Osteoblast (primary cell): ENCODE measurements at places on chromosomes 16 and 17.

DNA sequence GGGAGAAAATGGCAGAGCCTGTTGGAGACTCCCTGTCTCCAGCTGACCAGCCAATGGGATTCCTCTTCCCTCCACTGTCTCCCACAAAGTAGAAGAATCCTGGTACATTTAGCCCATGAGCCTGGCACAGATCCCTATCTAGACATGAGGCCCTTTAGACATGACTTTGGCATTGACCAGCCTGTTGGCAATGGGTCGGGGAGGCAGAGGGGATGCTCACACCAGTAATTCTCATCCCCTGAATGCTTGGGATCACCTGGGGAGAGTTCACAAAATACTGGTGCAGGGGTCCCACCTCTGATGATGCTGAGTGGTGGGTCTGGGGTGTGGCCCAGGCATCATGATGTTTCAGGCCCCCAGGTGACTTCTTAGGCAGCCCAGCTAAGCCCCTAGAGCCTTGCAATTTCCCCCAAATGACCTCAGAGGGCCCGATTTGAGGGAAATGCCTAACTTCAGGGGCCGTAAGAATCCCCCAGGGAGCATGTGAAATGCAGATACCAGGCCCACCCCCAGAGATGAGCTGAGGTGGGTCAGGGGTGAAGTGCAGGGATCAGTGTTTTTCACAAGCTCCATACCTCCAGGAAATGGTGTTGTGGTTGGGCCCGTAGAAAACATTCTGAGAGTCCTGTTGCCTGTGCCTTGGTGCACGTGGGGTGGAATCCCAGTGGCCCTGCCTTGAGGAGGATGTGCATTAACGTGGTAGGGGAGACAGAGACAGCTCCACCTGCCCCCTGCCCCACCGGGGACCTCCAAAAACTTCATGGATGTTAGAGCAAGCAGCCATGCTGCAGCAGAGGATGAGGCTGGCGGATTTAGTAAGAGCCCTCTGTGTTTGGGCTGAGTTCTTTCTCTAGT, 42.1 kb downstream of the SNX20 start:
- DNase-seq: no peak

DNA sequence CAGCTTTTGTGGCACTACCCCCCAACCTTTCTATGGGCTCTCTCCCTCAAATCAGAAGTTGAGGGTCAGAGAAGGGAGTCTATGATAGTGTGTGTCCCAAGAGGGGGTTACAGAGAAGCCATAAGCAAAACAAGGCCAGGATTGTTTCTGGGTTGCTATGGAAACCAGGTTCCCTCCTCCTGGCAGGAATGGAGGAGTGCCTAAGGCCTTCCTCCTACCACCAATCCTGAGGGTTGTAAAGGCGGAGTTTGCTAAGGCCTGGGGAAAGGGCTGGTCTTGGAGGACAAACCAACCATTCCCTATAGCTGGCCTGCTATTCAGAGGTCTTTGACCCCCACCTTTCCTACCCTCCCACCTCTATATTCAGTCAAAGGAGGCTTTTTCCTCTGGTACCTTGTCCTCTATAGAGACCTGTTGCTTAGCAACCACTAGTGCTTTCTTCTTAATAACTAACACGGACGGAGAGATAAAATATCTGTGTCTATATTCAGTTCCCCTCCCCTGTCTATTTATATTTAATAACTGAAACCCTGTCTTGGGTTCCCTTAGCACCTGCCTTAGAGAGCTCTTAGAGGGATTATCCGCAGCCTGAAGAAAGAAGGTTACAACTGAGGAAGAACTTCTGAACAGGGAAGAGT, 43.4 kb downstream of the NEUROD2 start:
- no peak for DNase-seq

- no peak for DNase-seq
These were observed 115.1 kb downstream of the PARN start for GRCh38 chr16:14514967-14515366.

DNA sequence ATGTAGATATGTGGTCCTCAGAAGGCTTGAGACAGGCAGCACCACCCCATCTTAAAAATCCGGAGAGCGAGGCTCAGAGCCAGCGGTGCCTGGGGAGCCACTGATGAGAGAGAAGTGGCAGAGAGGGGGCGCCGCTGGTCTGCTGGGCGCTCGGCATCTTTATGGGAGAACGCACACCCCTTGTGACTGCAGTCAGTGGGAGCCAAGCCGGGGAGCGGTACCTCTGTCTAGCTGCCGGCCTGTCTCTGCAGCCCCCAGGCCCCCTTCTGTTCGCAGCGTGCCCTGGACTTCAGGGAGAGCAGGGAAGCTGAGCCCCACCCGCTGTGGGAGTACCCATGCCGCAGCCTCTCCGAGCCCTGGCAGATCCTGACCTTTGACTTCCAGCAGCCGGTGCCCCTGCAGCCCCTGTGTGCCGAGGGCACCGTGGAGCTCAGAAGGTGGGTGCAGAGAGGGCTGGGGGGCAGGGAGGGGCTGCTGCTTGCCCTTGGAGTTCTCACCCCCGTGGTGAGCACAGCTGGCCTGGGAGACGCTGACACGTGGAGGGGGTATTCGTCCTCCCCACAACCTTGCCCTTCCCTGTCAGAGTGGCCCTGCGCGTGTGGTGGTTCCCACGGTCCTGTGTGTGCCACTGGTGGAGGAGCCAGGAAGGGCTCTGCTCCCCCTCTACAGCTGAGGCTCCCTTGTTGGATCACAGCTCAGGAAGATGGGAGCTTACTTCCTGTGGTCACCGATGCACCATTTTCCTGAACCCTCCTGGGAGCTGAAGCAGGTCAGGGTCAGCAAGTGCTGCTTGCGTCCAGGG, 44.8 kb downstream of the PRMT7 start:
- peak; percentile 47 for DNase-seq

DNA sequence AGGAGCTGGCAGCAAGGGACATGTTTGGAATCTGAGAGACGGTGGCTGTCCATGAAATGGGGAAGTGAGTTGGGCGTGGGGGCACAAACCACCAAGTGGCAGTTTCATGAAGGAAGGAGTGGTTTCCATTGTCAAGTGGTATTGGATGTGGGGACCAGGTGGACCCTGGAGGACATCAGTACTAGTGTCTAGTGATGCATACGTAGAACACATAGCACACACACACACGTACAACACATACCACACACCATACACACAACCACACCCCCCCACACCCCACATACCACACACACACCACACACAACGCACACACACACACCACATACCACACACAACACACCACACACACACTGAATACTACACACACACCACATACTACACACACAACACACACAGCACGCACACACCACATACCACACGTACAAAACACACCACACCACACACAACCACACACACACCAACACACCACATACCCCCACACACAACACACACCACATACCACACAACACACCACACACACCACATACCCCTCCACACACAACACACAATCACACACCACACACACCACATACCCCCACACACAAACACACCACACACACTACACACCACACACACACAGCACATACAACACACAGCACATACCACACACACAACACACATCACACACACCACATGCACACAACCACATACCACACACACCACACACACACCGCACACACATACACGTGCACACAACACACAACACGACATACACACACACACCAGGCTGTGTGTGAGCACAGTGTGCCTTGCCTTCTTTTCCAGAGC, 41.1 kb upstream of the GSE1 start:
- no peak for DNase-seq

- no peak for DNase-seq
These were observed 56.4 kb downstream of the CPPED1 start for GRCh38 chr16:12747261-12747660.

DNA sequence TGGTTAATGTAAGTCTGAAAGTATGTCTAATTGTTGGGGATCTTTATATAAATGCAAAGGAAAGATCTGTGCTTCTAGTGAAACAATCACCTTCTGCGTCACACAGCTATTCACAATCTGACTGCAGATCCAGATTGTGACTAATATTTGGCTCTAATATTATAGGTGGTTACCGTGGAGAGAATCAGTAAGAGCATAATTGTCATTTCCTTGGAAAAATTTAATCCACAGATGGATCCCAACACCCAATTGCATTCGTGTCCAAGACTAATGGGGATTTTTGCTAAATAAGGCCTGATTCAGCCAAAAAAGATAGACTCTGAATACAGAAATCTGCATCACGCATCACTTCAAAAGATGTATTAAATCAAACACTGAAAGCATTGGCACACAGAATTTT, 2.7 kb upstream of the KCNJ2 start:
- no peak for DNase-seq

DNA sequence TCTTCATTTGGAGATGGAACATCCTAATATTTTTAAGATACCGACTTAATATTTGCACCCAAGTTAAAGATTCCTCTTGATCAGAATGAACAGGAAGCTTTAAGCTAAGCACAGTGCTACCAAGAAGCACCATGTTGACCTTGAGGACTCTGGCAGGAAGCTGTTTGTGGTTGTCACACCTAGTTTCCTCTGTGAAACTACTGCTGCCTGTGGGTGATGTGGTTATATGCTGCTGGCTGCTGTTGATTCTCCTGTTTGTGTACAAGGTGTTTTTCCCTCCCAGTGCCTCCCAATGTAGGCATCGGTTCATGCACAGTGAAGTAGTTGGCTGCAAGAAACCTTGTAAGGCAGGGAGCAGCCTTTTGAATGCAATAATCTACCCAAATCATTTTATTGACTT, 23.4 kb downstream of the RBL2 start:
- DNase-seq: no peak

DNA sequence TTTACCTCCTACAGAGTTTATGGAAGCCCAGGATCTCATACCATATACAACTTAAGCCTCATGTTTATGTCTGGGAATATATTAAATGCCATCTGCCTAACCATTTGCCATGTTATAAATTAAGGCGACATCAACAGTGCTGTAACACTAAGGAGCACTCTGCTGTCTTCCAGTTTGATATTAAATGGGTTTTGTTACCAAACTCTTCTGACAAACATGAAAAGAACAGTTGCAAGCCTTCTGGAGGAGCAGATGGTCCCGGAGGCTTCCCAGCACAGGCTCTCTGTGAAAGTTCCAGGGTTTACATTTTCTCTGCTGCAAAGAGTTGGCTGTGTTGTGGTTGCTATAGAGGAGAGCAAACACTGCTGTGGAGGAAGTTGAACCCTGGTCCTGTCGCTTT, 545.3 kb upstream of the SALL1 start:
- DNase-seq: no peak

GRCh38 chr16:71430744-71431143, 11.1 kb downstream of the TLE7 start:
- DNase-seq: no peak

DNA sequence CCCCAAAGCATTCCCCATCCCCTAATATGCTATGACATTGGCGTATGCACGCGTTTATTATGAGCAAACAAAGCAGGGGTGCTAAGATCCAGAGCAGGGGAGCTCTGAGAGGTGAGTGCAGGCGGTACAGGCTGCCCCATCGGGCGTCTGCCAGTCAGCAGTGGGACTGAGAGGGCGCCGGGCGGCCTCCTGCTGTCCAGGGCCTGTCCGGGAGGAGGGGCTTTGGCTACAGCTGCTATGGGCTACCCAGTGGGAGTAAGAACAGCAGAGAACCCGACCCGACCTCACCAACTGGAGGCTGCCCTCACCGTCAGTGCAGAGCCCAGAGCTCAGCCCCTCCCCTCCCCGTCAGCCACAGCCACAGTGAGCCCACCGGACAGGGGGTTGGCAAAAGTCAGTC, 18.5 kb upstream of the AATK start:
- DNase-seq: no peak

GRCh38 chr16:75264999-75265910, 13.8 kb upstream of the BCAR1 start:
- peak; percentile 97 for DNase-seq

DNA sequence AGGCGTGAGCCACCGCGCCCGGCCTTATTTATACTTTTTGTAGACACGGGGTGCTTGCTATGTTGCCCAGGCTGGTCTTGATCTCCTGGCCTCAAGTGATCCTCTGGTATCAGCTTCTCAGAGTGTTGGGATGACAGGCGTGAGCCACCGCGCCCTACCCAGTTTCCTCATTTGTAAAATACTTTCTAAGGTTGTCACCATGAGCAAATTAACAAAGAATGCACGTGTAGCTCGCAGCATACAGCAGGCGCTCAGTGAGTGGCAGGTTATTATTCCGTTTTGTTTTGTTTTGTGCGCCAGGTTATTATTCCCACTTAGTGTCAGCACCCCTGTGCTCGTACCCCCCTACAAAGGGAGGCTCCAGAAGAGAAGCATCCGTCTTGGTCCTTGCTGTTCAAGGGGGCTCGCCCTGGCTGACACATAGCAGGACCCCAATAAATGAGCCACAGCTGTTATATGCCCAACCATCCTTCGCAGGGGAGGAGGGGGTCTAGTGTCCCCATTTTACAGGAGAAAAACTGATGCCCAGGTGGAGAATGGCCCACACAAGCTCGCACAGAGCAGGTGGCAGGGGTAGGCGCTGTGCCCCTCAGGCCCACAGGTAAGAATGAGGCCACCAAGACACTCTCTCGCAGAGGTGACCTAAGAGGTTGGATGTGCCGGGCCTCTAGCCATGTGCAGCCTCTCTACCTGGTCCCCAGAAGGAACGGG, 686 bp upstream of the MIEF2 start:
- DNase-seq: no peak

GRCh38 chr17:15262291-15263205, 2.6 kb downstream of the PMP22 start:
- peak; percentile 97 for DNase-seq

DNA sequence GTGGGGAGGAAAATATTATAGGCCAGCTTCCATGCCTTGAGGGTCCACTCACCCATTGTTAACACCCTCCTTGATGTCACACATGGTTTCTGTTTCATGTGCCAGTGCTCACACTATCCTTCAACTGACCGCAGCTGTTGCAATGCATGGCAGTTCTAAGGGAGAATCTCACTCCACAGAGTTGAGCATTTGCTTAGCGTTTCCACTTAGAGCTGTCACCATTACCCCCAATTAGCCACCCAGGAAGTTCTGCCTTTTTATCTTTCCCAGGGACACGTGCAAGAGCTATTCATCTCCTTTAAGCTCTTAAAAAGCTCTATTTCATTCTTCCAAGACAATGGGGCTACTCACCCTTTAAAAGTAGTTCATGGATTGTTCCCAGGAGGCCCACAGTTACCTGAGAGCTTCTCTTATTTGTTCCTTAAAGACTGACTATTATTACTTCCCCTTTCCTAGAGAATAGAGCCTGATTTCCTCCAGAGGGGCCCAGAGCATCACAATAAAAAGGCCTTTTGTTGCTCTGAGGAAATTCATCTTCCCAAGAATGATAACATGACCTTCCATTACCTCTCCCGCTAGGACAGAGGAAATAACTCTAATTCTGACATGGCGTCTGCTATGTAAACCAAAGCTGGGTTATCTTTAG, 126.8 kb downstream of the CACNG3 start:
- no peak for DNase-seq
